ENCODE measurements at places on chromosomes 7 and 10.

GRCh38 chr7:2821161-2821841, 22.8 kb downstream of the GNA12 start:
- DNase-seq: peak; percentile 87

- no peak for DNase-seq
Measured at GRCh38 chr10:132294561-132295318, 13.0 kb downstream of the STK32C start.

DNA sequence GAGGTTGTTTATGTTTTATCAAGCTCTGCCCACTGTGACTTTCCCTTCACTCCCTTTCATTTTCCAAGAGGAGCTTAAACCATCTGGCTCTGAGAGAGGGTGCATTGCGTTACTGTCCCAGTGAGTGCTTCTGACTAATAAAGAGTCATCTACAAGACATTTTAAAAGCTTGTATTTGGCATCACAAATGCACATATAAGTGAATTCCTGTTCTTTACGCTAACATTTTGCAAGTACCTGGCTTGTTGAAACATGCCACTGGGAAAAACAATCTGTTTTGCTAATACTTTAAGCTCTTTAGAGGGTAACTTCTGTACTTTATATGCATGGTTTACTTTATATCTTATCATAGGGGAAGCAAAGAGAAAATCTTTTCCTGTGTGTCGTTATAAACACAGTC, 534.6 kb upstream of the POM121L12 start:
- no peak for DNase-seq

DNA sequence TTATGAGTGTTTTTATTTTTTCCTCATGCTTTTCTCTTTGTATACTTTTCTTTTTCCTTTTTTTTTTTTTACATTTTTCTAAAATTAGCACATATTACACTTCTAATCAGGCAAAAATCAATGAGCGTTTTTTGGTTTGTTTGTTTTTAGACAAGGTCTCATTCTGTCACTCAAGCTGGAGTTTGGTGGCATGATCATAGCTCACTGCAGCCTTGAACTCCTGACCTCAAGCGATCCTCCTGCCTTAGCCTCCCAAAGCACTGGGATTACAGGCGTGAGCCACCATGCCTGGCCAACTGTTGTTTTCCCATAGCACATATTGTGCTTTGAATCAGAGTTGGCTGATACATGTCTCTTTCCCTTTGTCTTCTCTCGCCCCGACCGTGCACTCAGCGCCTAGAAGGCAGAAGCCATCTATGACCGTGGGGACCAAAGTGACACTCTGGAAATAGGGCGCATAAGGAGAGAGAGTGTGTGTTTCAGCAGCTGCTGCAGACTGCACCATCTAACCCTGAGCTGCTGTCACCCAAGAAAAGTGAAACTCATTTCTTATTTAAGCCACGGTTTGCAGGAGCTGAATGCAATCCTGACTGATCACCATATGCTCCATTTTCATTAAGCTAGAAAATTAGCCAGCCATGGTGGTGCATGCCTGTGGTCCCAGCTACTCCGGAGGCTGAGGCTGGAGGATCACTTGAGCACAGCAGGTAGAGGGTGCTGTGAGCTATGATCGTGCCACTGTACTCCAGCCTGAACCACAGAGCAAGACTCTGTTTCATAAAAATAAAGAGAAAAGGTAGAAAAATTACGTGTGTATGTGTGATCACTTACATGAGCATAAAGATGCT, 41.4 kb upstream of the GTF2I start:
- no peak for DNase-seq

- no peak for DNase-seq
Measured at GRCh38 chr7:44235582-44236332, 35.0 kb downstream of the YKT6 start.

- DNase-seq: no peak
Measured at GRCh38 chr10:14608381-14609001, 166.2 kb downstream of the FAM107B start.

GRCh38 chr7:66296001-66296521, 90.9 kb downstream of the TPST1 start:
- peak; percentile 87 for DNase-seq

GRCh38 chr7:24690251-24690650, 67.0 kb downstream of the GSDME start:
- no peak for DNase-seq

DNA sequence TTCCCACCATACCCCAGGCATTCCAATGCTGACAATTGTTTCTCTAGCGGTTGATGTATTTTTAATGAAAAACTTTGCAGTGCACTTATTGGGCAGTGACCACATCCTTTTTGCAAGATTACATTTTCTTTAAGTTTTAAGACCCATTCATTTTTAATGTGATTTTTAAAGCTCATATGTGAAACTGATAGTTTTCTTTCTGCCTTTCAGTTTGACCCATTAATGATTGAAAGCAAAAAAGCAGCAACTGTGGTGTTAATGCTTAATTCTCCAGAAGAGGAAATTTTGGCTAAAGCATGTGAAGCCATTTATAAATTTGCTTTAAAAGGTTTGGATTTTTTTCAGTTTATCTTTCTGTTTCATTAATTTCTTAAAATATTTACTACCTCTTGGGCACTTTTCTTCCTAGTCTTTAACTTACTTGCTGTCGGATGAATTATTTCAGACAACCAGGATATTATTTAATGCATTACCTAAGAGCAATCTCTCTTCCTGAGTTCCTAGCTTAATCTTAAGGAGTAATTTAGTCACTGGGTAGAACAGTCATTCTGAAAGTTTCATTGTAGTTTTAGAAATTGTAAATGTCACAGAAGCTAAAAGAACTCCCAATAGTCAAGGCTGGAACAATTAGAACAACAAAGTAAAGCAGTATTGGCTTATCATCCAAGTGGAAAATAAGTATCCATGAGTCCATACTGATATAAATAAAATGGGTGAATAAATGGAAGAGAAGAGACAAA, 18.3 kb downstream of the ARMC3 start:
- no peak for DNase-seq

DNA sequence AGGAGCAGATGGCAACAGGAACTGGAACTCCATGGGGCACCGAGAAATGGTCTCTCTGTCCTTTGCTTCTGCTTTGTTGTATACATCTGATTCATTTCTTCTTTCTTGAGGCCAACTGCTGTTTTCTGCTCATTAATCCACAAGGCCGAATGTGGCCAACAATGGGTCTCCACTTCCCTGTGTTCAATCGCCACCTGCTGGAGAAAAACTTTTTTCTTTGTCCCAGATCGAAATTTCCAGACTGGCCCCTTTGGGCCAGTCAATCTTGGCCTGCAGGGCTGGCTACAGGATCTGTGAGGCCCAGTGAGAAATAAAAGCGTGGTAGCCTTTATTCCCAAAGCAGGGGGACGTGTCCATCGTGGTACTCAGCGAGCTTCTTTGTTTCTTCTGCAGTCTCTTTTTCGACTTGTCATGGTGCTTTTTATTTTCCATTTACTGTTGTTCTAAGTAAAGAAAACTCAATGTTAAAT, 58.8 kb downstream of the PARP12 start:
- DNase-seq: peak; percentile 57

Measured in fibroblast of skin of abdomen (primary cell).